ENCODE measurements at places on chromosomes 16 and 17.

DNA sequence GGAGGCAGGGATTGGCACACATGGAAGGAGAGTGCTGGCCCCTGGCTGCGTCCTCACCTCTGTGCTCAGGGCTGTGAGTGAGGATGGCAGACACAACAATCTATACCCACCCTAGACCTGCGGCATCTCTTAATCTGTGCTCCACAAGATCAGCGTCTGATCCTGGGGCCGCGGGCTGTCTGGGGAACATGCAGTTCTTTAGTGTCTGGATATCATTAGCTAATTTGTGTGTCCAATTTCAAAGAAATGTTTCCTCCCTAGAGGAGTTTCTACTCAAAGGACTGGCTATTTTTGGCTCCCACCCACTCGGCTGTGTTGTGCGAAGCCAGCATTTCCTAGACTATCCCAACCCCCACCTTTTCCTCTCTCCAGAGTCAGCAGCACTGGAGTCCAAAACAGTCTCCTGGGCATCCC is 93.8 kb downstream of the GRIN2A start:
- no peak for DNase-seq

GRCh38 chr17:77709594-77709993 is 248.9 kb upstream of the TNRC6C start:
- no peak for DNase-seq

DNA sequence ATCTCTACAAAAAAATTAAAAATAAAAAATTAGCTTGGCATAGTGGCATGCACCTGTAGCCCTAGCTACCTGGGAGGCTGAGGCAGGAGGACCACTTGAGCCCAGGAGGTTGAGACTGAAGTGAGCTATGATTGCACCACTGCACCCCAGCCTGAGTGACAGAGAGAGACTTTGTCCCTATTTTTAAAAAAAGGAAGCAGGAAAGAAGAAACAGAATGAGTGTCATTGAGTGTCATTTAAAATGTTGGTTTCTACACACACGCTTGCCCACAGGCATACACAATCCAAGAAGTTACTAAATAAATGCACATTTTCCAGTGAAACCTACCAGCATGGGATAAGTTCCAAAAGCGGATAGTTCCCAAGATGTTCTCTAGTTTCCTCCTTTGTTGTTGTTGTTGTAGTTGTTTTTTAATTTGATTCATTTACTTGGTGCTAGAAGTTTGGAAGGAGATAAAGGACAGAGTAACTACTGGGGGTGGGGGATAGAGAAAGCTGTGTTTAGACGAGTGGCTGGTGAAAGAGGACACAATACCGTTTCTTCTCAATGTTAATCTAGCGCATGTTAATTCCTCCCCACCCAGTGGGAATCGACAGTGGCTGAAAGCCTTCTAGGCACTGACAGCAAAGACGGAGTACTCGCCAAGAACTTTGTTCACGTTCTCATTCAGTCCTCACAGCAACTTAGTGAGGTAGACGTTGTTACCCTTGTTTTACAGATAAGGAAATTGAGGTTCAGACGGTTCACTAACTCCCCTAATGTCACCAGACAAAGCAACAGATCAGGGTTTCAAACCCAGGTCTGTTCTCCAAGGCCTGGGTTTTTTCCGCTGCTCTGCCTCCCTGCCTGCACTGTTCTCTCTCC is 17.3 kb downstream of the MRPS23 start:
- DNase-seq = no peak

DNA sequence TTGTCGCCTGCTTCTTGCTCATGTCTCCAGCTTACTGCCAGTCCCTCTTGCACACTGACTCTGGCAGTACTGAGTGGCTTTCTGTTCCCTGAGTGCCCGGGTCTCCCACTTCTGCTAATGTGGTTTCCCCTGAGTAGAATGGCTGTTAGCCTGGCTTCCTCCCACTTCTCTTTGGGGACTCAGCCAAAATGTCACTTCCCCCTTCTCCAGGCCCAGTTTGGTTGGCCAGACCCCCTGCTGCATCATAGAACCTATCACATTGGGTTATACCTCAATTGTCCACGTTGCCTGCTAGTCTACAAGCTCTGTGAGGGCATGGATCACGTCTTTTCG is 304.4 kb downstream of the HS3ST3B1 start:
- no peak for DNase-seq

GRCh38 chr17:39757931-39758873 is 20.5 kb downstream of the GRB7 start:
- peak; percentile 72 for DNase-seq

DNA sequence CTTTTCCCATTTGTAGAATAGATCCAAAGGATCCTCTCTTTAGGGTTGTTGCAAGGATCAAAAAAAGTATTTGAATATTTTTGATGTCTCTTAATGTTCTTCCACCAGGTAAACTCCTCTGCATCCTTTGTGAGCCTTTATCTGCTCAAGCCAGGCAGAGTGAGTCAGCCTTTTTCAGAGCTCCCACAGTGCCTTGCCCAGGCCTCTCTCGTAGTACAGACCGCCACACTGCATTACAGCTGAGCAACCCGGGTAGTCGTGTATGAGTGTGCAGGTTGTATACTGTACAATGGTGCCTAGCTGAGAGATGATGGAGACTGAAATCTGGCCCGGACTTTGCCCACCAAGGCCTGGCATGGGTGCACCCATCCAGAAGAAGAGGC is 20.9 kb downstream of the RHBDL3 start:
- no peak for DNase-seq

GRCh38 chr16:84806256-84806889 is 13.4 kb upstream of the CRISPLD2 start:
- DNase-seq = no peak

GRCh38 chr16:85498607-85499006 is 114.5 kb upstream of the GSE1 start:
- no peak for DNase-seq

- no peak for DNase-seq
These were observed 185.6 kb upstream of the TNRC6C start for GRCh38 chr17:77772899-77773358.

DNA sequence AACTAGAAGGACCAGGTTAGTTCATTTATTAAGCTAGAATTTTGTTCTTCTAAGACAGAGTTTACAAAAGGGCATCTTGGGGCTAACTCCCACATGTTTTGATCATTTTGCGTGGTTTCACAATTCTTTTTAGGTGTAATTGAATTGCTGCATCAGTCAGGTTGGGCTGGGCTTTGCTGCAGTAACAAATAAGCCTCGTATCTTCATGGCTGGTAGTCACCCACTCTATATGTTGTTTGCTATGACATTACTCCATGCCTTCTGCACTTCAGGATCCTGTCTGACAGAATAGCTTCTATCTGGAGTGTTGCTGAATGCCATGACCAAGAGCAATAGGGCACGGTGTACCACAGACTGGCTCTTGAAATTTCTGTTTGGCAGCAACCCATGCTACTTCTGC is 10.6 kb upstream of the IRX3 start:
- no peak for DNase-seq

- no peak for DNase-seq
These were observed 116.1 kb downstream of the METRNL start for GRCh38 chr17:83195330-83196023.

DNA sequence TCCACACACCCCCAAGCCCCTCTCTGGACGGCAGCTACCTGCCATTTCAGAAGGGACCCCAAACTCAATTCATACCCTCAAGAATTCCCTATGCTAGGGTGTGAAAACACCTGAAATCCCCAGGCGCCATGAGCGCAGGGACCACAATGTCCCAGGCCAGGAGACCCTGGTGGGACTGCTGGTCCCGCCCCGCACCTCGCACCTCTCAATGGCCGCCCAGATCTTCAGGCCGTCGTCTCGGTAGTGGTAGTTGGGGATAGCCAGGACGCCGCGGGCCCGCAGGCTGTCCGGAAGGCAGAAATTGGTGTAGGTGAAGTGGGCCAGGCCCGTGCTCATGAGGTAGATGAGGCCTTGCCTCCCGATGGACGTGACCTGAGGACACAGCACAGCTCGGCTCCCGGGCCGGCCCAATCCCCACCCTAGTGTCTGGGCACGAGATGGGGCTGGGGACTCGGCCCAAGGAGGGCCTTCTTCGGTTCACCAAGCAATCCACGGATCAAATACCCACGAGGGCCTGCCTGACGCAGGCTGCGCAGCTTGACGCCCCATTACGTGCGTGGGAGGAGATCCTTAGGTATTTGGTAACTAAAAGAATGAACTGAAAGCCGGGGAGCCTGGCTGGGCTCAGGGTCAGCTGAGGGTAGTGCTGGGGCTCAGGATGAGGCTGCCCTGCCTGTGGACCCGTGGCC is 9.2 kb downstream of the ALOXE3 start:
- no peak for DNase-seq

DNA sequence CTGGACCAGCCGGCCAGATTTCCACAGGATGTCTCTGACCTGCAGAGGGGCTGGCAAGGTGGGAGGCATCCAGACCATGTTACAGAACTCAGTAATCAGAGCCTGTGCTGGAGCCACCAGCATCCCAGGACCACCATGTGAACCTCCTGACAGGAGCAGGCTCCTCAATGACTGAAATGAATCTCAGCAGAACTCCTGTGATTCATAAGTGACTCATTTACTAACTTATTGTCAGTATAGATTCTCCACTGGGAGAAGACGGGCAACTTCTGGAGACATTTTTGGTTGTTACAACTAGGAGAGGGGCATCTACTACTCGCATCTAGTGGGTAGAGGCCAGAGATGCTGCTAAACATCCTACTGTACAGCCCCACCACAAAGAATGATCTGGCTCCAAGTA is 3.1 kb upstream of the WWOX start:
- no peak for DNase-seq

DNA sequence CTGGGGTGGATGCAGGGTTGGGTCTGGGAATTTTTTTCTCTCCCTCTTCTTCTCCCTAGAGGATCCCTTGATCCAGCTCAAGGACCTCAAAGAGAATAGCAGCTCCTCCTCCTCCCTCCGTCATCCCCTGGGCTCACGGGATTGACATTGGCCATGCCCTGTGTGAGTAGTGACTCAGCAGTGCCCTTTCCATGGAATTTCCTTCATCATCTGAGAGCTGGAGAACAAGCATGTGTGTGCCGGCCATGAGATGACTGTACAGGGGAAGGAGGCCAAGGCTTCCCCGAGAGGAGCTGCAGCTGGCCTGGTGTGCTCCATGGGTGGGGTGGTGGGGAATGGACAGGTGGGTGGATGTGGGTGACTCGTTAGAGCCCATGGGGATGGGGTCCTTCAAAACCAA is 8.9 kb upstream of the WSCD1 start:
- no peak for DNase-seq

Measured in stimulated activated CD4-positive, alpha-beta T cell treated with anti-CD3 and anti-CD28 coated beads, Interleukin-4, amount 100 ng/mL, for 24 hours (primary cell).